ENCODE measurements at places on chromosomes 5 and 9. TPM values are rescaled to one million over a fixed set of nuclear protein-coding genes. Genes with fewer than 3 reads are reported as not detected.

DNA sequence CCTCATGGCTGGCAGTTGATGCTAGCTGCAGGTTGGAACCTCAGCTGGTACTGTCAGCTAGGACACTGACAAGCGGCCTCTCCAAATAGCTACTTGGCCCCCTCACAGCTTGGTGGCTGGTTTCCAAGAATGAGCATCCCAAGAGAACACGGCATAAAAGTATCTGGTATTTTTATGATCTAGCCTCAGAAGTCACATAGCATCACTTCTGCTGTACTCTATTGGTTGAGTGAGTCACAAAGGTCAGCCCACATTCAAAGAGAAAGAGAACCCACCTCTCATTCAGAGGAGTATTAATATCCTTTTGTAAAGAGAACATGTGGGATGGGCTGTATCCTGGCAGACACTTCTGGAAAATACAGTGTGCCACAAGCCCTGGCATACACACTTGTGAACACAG, 6.0 kb upstream of the SIL1 start:
- DNase-seq: no peak

- peak; percentile 64 for DNase-seq
These were observed 297.1 kb upstream of the CD180 start for GRCh38 chr5:67493676-67494075.

The BHMT2 gene
- 0.90 TPM for total RNA-seq

The RORB gene
- 0.13 TPM for total RNA-seq

The MARCOL gene
- 0.27 TPM for total RNA-seq

The PCDHGA6 gene
- total RNA-seq: 0.82 TPM

GRCh38 chr9:77712533-77713130, 64.5 kb upstream of the GNA14 start:
- no peak for DNase-seq

The ARL14EPL gene
- not detected for total RNA-seq

The PRR16 gene
- total RNA-seq: 1.2 TPM

The GFPT2 gene
- total RNA-seq: 0.62 TPM

- DNase-seq: no peak
These were observed 208.0 kb downstream of the NR3C1 start for GRCh38 chr5:143195491-143195890.

DNA sequence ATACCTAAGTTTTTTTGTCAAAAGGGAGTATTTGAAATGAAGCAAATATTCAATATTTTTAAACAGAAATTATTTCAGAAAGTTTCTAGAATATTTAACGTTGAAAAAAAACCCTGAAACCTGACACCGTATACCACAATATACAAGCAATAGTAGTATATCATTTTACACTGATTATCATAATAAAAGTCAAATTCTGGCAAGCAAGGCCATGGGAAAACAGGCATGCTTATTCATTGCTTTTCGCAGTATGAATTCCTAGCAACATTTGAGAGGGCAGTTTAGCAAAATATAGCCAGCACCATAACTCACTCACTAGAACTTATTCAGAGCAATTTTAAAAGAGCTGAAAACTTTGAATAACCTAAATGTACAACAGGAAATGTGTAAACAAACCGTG, 46.1 kb downstream of the ERAP1 start:
- DNase-seq: no peak

GRCh38 chr9:123996731-123997421, 14.7 kb upstream of the LHX2 start:
- DNase-seq: no peak

DNA sequence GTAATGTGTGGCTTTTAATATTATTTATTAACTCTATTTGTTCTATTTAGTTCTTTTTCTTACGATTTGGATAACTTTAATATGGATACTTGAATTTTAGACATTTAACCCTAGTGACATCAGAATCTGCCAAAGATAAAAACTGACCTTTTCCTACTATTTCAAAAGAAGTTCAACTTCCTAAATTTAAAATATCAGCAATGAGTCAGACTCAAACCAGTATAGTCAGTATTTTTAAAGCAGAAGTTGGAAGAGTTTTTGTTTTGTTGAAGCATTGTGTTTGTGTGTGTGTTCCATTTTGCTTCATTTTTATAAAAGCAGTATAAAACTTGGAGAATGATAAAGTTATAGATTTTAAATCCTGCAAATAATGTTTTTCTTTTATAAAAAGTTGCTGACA, 251.8 kb upstream of the RASA1 start:
- no peak for DNase-seq

DNA sequence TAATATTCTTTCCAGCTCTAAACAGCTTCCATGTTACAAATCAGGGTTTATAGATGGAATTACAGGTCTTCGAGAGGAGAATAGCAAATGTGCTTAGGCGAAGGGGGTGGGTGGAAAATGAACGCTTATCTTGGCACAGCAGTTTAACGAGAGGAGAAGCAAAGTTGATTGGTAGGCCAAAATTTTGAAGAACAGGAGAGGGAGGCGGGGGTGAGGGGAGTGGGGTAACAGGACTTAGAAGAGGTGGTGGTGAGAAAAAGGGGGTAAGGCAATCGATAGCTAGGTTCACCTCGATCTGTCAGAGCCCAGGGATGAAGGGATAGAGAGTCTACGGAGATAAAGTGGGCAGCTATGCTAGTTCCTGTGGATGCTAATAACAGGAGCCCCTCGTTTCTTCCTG, 764 bp downstream of the ANKRA2 start:
- no peak for DNase-seq

DNA sequence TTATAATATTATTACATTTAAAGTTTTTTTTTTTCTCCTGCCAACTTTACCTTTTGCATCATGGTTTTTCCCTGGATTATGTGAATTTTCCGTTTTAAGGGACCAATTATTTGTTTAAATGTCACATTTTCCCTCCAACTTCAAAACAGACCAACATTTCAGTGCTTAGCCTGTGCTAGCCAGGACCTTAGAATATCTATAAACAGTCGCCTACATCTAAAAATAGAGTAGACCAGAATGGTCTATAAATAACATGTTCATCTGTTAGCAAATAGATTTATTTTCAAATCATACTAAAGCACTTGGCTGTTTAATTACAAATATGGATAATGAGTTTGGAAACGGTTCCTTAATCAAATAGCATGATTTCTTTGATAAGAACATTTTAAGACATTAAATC, 192.0 kb downstream of the FBN2 start:
- no peak for DNase-seq

GRCh38 chr5:9957214-9957613, 292.5 kb downstream of the ATPSCKMT start:
- no peak for DNase-seq

The SIT1 gene
- 1.0 TPM for total RNA-seq

- DNase-seq: peak; percentile 45
These were observed 69.4 kb downstream of the MSX2 start for GRCh38 chr5:174793684-174794328.

DNA sequence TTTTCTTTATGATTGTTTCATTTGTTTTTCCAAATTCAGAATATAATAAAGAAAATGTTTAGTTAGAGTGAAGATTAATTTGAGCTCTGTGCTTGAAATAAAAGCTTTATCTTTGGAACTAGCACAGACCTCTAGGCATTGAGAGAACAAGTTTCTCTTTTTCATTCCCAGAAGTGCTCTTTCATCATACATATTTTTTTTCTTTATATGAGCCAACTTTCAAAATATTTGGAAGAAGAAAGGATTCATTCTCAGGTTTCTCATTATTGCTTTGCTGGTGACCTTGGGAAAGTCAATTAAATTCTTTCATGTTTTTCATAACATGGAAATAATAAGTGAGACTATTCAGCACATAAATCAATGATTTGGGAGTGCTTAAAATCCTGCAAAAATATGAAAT, 16.8 kb downstream of the CTXN3 start:
- no peak for DNase-seq

GRCh38 chr9:3477236-3477834, 48.5 kb downstream of the RFX3 start:
- no peak for DNase-seq

The DND1 gene
- total RNA-seq: 0.89 TPM

The NIPSNAP3A gene
- total RNA-seq: 25.4 TPM

GRCh38 chr5:157886796-157887380, 27.9 kb upstream of the CLINT1 start:
- DNase-seq: no peak

GRCh38 chr5:136810261-136810801, 445.0 kb upstream of the TRPC7 start:
- no peak for DNase-seq
